ENCODE measurements at places on chromosomes 3 and 15. TPM values are rescaled to one million over a fixed set of nuclear protein-coding genes. Genes with fewer than 3 reads are reported as not detected.
A peak's percentile ranks its signal among the peaks of the same experiment; 100 is the strongest.

DNA sequence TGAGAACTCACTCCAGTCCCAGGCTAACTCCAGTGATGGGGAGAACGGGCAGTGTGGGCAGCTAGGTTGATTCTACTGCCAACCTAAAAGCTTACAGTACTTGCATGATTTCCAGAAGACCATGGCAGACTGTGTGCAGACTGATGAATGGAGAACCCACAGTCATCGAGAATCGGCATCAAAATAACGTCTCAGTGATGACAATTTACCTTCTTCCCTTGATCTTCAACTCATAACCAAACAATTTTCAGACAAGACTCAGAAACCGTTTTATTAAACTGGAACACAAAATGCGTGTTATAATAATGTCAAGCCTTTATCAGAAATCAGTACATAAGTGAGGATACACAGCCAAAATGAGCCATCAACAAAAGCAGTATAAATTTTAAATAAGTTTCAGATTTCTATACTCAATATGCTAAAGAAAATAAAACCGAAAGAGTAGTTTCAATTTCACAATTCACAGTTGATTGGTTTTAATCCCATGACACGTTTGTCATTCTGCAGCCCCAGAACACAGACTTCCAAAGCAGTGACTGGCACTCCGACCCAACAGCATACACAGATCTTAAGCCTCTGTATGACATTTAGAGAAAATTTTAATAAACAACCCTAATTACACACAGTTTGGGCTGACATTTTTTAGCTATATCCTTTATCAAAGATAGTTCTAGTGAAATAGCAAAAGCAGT, 54.5 kb downstream of the ZMAT3 start:
- H3K27ac ChIP-seq: no peak overlapping the region
- H3K4me3 ChIP-seq: no peak overlapping the region
- H3K36me3 ChIP-seq: no peaks in the 10 kb centered on the region
- no peaks in the 10 kb centered on the region for H3K27me3 ChIP-seq
- DNase-seq: no peak

DNA sequence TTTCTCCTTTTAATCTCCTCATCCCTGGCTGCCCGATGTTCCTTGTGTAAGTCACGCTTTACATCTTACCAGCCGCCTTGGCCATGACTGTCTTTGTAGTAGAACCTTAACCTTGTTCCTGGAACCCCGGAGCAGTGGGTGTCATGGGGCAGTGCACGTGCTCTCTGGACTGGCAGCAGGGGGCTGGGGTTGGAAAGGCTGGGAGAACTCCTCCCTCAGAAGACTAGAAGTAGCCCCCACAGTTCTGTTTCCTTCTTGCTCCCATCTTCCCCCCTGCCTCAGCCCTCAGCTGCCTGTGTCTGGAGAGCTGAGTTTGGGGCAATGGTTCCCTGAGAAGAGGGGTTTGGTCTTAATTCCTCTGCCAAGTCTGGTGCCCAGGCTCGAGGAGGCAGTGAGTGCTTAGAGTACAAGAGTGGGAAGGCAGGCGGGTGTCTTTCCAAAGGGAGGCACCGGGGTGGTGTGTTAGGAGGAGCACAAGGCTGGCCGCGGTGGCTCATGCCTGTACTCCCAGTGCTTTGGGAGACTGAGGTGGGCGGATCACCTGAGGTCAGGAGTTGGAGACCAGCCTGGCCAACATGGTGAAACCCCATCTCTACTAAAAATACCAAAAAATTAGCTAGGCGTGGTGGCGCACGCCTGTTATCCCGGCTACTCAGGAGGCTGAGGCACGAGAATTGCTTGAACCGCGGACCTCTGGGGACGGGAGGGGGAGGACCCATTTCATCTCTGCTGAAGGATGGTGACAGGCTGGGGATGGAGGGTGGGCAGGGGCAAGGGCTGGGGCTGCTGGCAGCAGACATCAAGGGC, 100.4 kb downstream of the VGLL4 start:
- no peaks in the 10 kb centered on the region for H3K36me3 ChIP-seq
- H3K4me1 ChIP-seq: peaks cover 9% of the 10 kb centered on the region
- H3K27me3 ChIP-seq: no peaks in the 10 kb centered on the region
- DNase-seq: no peak
- H3K27ac ChIP-seq: no peak overlapping the region

The RARRES1 gene
- 65.8 TPM for total RNA-seq

GRCh38 chr3:157175691-157176507, 16.0 kb upstream of the CCNL1 start:
- DNase-seq: peak; percentile 71
- H3K4me1 ChIP-seq: peaks cover 24% of the 10 kb centered on the region
- H3K27me3 ChIP-seq: no peaks in the 10 kb centered on the region
- H3K4me3 ChIP-seq: peak overlapping the region; percentile 57
- H3K36me3 ChIP-seq: no peaks in the 10 kb centered on the region
